Stimulated activated CD8-positive, alpha-beta memory T cell treated with anti-CD3 and anti-CD28 coated beads, Interleukin-4, amount 100 ng/mL, for 1 hour (primary cell): ENCODE measurements at places on chromosomes 6 and 20.

- DNase-seq, result no peak
Measured at GRCh38 chr20:51022227-51022802, 592 bp downstream of the KCNG1 start.

GRCh38 chr6:151566557-151566956, 72.7 kb downstream of the CCDC170 start:
- DNase-seq, result no peak

DNA sequence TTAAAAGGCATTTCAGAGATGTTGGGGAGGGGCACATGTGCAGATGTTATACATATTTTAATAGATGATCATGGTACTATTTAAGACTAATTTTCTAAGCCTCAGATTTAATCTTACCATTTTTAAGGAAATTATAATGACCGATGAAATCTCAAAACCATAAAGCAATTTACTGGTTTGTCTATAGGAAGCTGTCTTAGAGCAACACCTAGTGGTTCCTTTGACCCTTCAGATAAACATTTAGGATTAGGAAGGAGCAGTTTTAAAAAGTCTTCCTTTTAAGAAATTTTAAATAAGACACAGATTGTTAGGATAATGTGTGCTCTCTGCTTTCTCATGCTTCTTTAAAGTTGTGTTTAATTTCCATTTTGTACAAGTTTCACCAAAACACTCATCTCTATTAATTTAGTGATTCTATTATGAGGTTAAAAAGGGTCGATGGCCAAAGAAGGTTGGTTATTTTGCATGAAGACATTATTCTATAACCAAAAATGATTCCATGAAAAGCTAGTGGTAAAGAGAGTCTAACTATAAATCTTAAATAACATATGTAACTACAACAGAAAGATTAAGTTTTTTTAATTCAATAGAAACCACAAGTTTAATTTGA, 376.4 kb downstream of the HACE1 start:
- no peak for DNase-seq

- DNase-seq, result no peak
Measured at GRCh38 chr6:111478749-111479148, 4.3 kb downstream of the REV3L start.

GRCh38 chr20:29762620-29763019, 1494.8 kb upstream of the DEFB115 start:
- no peak for DNase-seq

DNA sequence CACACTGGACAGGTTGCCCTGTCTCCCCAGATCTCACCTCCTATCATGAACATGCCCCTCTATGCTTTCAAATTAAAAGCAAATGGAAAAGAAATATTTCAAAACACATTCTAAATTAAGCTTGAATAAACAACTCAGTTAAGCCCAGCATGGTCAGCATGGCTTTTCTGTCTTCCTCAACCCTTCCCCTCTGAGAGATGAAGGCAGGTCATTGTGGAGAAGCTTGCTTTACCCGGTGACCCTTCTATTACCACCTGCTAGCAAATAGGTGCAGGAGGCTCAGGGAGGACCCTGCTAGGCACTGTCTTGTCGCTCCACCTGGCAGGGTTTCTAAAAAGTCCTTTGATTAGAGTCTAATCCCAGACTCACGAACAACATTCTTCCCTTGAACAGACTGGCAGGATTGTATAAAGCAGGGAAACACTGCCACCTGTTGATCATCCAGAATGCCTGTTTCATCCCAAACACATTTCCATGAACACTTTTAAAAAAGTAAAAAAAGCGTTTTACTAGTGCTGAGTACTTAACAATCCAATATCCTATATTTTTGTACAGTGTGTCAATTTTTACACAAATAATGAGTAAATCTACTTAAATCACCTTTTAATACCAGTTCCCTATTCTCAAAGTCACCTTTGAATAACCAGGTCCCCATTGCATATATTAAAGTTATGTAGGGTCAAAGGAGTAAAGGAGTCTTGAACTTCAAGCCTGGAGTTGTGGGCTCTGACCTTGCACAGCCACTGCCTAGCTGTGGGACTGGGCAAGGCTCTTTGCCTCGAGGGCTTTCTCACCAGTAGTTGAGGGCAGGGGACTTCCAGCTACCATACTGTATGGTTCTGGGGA, 75.5 kb downstream of the GPR6 start:
- no peak for DNase-seq
